ENCODE measurements at places on chromosomes 7 and 10.

- DNase-seq: no peak
These were observed 904.1 kb downstream of the KCNMA1 start for GRCh38 chr10:76733441-76733936.

DNA sequence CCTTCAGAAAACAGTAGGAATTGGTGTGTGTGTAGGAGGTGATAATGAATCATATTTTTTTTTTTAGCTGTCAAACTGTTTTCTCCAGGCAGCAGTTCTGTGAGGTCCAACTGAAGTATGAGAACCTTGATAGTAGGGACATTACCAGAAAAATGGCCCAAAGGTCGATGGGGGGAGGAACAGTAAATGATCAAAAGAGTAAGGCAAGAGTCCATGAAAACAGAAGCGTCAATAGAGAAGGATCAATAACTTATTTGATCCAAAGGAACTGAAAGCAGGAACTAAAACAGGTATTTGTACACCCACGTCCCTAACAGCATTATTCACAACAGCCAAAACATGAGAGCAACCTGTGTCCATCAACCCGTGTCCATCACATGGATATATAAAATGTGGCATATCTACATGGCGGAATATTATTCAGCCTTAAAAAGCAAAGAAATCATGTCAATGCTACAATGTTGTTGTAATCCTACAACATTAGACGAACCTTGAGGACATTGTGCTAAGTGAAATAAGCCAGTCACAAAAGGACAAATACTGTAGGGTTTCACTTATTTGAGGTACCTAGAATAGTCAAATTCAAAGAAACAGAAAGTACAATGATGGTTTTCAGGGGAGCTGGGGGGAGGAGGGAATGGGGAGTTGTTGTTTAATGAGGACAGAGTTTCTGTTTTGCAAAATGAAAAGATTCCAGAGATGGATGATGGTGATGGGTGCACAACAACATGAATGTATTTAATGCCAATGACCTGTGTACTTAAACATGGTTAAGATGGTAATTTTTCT is 214.0 kb upstream of the KLF14 start:
- DNase-seq: no peak

DNA sequence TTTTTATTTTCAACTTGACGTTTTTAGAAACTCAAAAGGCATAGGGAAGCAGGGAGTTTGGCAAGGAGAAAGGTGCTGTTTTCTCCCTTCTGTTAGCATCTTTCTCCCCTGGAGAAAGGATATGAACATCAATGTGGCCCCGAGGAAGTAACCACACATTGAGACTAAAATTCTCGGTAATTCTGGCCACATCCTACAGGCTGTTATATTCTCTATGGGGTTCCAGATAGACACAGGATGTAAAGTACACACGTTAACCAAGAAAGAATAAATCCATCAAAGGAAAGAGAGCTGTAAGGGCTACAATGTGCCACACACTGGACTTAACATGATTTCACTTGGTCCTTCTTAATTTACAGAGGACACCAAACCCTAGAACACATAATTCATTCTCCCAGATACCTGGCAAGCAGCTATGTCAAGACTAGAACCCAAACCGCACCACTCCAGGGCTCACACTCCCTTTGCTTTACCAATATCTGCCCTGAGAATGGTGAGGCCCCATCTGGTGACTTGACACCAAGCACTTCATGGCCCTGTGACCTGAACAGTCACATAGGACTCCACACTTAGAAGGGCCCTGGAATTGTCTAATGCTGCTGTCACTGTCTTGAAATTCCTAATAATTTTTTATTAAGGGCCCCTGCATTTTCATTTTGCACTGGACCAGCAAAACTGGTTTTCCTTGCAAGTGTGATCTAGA is 73.9 kb downstream of the PRLHR start:
- no peak for DNase-seq

DNA sequence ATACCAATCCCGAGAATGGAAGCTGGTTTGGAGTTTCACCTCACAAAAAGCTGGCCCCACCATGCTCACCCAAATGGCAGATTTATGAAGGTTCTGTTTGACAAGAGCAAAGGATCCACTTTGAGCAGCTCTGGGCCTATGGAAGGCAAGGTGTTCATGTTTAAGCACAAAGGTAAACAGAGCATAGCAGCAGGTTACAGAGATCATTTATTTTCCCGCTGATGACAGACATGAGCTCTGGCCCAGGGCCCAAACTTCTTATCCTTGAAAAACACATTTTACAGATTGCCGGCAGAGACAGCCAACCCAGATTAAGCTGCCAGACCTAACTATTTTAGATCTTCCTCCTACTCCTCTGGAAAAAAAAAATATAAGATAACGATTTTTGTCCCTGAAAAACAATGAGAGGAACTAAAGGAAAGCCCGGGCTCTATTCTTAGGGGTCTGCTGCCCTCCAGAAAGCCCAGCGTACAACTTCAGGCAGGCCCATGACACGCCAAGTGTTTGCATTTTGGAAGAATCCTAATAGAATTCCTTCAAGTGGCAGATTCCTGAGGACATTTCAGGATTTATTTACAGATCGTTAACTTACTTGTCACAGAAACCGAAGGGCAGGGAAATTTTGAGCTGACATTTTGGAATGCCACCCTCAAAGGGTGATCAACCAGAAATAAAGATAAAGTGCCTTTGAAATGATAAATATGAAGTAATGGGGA is 40.0 kb downstream of the SYPL1 start:
- no peak for DNase-seq

DNA sequence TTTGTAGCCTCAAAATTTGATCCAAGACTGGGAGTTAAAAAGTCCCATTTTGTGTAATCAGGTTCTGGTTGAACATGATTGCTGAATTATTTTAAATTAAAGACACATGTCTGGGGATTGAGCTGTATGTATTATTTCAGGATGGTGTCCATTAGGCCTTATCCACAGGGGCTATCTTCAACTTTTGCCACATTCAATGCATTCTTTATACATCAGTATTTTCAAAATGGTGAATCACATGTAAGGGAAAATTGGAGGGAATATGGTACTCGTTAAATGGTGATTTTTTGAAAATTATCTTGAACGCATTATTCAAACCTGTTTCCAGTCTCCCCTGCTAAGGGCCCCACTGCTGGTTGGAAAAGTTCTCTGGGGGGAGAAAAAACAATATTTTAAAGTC is 367.7 kb upstream of the NPVF start:
- DNase-seq: no peak

DNA sequence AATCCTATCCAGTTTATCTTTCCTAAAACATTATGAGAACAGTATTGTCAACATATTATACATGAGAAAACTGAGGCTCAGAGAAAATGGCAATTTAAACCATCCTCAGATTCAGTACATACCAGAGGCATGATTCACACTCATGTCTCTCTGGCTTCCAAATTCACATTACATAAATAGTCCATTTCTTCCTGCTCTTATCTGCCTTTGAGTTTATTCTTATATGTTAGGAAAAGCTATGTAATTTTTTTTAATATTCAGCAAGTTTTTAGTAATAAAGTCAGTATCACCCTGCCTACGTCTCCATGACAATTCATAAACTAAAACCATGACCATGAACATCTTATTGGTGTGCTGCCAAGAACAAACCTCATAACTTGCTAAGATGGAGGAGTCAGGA is 1260.2 kb upstream of the SORCS1 start:
- DNase-seq: no peak

- DNase-seq: no peak
These were observed 88.5 kb downstream of the DLG5 start for GRCh38 chr10:77837925-77838595.

GRCh38 chr10:75827587-75828021 is 396.2 kb downstream of the LRMDA start:
- no peak for DNase-seq

DNA sequence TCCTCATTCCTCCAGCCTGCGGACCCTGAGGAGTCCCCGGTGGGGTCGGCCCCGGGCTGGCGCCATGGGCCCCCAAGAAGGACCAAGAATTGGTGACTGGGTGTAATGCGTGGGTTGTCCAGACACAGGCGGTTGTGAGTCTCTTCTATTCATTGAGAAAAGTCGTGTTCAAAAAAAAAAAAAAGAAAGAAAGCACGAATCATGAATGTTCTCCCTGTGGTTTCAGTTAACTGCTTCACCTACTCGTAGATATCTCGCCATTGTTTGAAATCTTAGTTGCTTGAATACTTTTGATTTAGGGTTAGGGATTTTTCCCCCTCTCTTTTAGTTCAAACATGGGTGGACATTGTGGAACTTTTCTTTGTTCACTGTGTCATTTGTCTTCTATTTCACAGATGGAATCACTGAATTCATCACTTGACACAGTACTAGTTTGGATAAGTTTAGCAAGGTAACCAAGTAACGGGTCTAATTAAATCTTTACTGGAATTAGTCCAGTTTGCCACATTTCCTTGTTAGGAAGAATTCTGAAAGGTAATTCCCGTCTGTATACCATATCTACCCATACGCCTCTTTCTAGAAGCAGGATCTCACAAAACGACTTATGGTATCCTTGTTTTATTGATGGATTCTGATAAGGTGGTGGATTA is 775 bp downstream of the STARD3NL start:
- peak; percentile 45 for DNase-seq

- DNase-seq: peak; percentile 20
These were observed 931.4 kb downstream of the IPMK start for GRCh38 chr10:57336341-57336740.

DNA sequence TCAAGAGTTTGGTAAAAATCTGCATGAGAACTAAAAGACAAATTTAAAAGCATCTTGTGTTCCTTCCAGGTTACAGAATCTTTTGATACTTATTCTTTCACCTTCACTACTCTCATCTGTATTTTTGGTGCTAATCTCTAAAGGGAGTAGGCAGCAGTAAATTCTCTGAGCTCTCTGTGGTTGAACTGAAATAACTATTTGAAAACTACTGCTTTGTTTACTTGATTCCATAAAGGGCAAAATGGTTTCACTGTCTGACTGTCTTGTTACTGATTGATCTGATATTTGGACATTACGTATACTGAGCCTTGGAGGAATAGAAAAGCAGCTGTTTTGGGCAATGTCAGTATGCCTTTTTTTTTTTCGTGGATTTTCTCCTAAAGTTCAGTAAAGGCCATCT is 103.3 kb downstream of the CHRM2 start:
- no peak for DNase-seq

- peak; percentile 75 for DNase-seq
These were observed 448 bp downstream of the SEC24C start for GRCh38 chr10:73744664-73744975.

- no peak for DNase-seq
These were observed 30.7 kb upstream of the ACSL5 start for GRCh38 chr10:112343056-112343806.

GRCh38 chr10:26310361-26310760 is 93.8 kb downstream of the GAD2 start:
- no peak for DNase-seq

- DNase-seq: no peak
These were observed 267.0 kb downstream of the PLXNA4 start for GRCh38 chr7:132309102-132309805.

DNA sequence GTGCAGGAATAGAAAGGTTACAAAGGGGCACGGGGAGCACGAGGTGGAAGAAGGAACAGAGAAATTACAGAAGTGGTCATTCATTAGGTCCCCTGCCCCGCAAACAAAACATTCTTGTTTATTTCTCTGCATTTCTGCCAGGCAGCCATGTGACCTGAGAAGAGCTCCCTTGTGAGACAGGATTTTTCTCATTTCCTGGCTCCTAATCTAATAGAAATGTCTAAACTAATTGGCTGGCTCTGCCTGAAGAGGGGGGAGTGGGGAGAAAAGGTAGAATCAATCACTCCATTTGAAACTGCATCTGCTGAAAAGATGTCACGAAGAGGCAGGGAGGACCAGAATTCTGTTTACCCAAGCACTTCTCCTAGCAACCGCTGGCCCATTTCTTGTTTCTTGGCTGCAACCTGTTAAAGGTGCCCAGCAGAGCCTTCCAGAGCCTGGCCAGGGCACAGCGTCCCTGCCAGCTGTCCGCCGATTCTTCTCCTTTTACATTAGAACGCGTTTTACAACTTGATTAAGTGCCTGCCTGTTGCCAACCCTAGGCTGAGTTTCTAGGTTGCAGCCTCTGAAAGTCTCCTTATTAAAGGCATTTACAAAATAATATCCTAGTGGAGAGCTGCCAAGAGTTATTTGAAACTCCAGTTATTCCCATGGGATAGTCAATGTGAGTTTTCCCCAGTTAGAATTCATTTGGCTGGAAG is 1227.6 kb downstream of the TYW1 start:
- DNase-seq: peak; percentile 53

DNA sequence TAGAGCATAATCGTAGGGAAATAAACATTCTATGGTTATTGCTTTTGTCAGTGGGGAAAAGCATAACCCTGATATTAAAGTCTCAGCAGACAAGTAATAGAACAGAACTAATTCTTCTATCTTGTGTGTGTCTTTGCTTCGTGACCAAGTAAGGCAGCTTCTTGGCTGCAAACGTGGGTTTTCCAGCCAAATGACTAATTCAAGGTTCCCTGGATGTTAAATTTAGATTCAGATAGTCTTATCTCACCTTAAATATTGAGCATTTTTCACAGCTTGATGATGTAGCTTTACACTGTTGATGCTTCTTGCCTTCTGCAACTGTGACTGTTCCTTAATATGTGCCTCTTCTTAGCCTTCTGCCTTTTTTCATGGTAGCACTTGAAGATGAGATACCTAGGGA is 113.0 kb downstream of the EXOC4 start:
- no peak for DNase-seq

DNA sequence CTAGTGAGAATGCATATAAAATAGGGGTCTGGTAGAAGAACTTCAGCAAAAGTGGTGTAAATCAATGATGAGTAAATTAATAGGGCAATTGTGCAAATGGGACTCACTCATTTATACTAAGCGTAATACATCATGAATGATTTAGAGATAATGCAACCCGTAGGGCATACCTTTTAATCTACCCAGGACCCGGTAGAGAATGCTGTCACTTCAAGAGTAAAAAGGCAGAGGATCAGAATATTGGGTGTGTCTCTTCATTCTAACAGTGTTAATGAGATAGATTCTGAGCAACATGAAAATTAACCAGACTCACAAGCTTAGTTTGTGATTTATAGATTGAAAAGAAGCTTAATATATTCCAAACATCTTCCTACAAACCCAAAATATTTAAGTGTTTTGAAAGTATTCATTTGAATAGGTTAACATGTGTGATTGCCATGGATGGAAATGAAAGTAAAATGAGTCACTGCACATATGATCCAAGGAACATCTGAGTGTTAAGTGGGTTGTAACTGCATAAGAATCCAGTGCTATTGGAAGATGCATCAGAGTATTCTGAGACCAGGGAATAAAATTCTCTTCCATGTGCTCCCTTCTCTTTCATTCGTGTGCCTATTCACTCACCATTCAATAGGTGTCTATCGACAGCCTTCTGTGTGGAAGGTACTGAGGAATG is 690.6 kb downstream of the AUTS2 start:
- no peak for DNase-seq

GRCh38 chr10:47454008-47454779 is 29.7 kb downstream of the ANXA8 start:
- no peak for DNase-seq

GRCh38 chr10:35223016-35223415 is 96.4 kb downstream of the CREM start:
- no peak for DNase-seq

GRCh38 chr10:129648856-129649255 is 181.8 kb downstream of the MGMT start:
- DNase-seq: no peak

Measured in renal pelvis (tissue), 12 donors.